Esophagus squamous epithelium (tissue), 5 donors: ENCODE measurements at places on chromosomes 6 and 20.

- DNase-seq, result no peak
Observed at GRCh38 chr6:161111261-161111660, 119.7 kb downstream of the MAP3K4 start.

- DNase-seq, result no peak
Observed at GRCh38 chr6:141587482-141588266, 545.1 kb upstream of the GJE1 start.

DNA sequence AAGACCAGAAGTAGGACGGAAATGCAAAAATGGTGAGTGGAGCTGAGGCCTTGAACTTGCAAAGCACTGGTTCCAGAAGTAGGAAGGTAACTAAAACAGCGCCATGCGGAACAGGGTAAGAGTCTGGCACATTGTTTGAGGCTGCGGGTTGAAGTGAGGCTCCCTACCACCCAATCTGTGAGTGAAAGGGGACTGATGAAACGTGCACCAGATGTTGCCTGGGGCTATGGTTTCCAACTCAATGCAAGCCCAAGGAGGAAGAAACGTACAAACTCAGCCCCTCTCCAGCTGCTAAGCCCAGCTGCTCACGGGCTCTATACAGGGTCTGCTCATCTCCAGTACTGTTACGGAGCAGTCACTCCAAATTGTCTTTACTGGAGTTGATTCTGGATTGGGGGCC lies 68.7 kb upstream of the KCNK16 start:
- DNase-seq, result no peak

DNA sequence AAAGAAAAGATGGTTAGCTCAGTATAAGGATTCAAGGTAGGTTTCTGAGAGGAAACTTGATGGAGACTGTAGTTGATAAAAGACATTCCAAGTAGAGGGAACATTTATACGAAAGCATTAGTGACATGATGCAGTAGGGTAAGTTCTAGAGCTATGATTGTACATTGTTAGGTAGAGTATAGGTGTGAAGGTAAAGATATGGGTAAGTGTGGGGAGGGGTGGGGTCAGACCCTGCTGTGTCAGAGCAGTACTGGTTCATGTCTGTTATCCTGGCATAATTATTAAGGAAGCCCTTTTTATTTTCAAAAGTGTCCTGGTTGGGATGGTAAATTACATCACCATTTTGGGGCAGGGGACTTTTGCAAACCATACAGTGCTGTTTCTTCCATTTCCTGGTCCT lies 635.8 kb downstream of the COL12A1 start:
- DNase-seq, result no peak

- no peak for DNase-seq
Observed at GRCh38 chr6:21744331-21744730, 150.8 kb downstream of the SOX4 start.

GRCh38 chr6:14742171-14742570 lies 503.7 kb upstream of the JARID2 start:
- DNase-seq, result no peak

- DNase-seq, result no peak
Observed at GRCh38 chr6:73657201-73657600, 3.4 kb upstream of the SLC17A5 start.

- DNase-seq, result no peak
Observed at GRCh38 chr20:3629893-3630292, 33.3 kb downstream of the GFRA4 start.

- no peak for DNase-seq
Observed at GRCh38 chr6:138089325-138089724, 17.9 kb downstream of the PERP start.

DNA sequence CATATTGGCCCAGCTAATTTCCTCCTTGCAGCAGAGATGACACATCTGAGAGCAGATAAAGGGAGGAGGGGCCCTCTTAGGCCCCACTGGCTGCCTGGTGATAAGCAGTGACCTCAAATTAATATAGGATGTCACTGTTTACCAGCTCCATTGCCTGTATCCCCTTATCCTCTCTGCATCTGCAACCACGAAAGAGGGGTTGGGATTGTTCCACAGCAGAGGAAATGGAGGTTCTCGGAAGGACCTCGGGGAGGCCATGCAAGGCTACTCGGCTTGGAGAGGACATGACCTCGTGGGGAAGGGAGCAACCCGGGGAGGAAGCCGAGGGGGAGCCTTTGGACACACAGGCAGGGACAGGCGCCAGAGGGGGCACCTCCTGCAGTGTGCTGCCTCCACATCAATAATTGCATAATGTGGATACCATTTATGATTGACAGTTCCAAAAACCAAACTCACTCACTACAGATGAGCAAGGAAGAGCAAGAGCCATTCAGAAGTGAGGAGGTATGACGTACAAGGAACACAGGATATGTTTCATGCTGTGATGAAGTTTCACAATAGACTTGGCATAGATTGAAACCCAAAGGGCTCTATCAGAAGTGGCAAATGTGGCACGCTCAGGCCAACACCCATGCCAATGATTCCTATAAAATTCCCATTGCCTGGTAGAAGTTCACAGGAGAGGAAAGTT lies 177.2 kb upstream of the RNF24 start:
- DNase-seq, result no peak

DNA sequence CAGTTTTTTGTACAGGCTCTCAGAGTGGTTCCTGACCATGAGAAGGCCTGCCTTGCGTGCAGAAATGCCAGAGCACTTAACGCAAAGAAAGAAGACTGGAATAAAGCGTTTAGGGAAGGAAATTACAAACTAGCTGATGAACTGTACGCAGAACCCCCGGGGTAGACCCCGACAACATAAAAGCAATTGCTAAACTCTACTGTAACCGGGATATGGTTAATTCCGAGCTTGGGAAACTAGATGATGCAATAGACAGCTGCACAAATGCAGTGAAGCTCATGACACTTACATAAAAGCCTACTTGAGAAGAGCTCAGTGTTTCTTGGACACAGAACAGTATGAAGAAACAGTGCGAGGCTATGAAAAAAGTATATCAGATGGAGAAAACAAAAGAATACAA lies 35.7 kb downstream of the CITED2 start:
- no peak for DNase-seq

DNA sequence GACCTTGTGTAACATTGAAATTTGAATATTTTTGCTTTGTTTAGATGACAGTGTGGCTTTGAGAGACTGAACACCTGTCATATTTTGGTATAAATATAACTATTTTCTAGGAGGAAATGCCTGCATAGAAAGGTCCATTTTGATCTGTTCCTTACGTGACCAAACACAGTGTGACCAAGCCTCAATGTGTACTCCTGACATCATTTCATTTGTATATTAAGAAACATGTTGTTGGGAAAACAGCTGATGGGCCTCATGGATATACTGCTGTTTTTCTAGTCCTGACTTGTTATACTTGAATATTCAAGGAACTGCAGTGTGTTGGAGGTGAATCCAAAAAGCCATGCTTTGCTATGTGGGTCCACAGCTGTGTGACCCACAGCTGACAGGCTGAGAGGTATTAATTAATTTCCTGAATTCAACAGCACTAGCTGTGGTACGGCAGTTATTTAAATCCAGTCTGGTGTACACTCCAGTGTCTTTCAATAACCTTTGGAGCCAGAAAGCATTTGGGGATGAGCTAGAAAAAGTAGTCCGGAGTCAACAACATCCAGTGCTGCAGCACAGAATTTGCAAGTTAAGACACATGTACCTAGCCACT lies 18.9 kb downstream of the NCOA7 start:
- DNase-seq, result no peak

DNA sequence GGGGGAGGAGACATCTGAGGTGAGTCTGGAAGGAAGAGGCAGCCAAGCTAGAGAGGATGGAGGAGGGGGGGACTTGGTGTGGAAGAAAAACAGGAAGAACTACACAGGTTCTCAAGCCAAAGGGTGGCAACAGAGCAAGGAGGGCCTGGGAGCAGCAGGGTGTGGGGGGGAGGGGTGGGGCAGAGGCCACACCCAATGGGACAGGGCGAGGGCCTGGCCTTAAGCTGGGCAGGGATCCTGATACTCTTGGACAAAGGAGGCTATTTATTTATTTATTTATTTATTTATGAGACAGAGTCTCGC lies 359.0 kb downstream of the ZFAND3 start:
- DNase-seq, result no peak

- DNase-seq, result no peak
Observed at GRCh38 chr6:83928286-83928685, 68.8 kb downstream of the CYB5R4 start.

- DNase-seq, result no peak
Observed at GRCh38 chr6:159535656-159536350, 157.2 kb downstream of the SOD2 start.

GRCh38 chr6:76774781-76775384 lies 688.4 kb downstream of the HTR1B start:
- no peak for DNase-seq

GRCh38 chr6:21325201-21325856 lies 268.2 kb upstream of the SOX4 start:
- DNase-seq, result no peak

- DNase-seq, result no peak
Observed at GRCh38 chr20:1154691-1155090, 30.1 kb downstream of the TMEM74B start.

DNA sequence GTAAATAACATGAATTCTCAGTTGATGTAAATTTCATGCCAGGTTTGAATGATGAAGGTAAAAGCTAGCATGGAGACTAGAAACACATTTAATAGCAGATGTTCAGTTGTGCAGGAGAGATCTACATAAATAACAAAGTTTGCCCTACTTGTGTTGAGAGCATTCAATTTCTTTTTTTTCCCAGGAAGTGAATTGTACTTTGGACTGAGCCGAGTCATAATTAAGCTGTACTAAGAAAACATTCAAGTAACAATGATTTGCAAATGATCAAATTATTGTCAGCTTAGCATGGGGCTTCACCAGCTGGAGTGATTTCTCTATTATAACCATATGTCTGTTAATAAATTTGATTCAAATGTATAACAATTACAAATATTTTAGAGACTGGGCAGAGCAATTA lies 893.5 kb upstream of the MAP3K7 start:
- no peak for DNase-seq

- no peak for DNase-seq
Observed at GRCh38 chr6:26056583-26057350, 30.5 kb upstream of the HFE start.

DNA sequence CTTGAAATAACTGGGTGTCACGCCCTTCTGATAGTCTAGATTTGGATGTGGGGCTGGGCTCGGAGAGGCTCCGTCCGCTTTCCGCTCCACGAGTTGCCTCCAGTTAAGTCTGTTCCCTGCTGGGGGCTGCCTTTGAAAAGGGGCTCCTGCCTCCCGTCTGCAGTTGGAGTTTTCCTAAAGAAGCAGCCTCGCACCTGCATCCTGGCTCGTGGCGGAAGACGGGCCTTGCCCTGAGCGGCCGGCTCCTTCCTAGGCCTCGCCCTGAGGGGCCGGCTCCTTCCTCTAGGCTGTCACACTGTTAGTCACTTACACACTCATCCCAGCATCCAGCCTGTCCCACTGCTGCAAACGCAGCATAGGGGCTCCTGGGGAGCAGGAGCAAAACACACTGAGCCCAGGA lies 74.4 kb downstream of the SMOC2 start:
- no peak for DNase-seq

GRCh38 chr6:18395177-18395855 lies 8.2 kb downstream of the RNF144B start:
- DNase-seq, result no peak

GRCh38 chr20:62742979-62743776 lies 34.5 kb downstream of the NTSR1 start:
- DNase-seq, result no peak

DNA sequence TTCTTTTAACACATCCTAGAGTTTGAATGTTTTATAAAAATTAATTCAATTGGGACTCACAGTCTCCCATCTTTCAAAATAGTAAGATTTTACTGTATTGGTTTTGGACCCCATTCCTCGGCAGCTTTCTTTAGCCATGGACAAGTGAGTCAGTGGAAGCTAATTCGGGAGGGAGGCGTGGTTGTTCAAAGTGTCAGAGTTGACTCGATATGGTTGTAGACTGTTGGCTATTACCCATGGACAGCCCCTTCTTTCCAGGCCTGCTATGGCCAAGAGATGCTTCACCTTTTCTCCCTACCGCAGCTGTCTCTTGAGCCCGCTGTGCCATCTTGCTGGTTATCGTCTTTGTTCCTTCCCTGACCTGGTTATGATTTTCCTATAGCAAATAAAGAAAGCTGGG lies 243.0 kb downstream of the CD83 start:
- no peak for DNase-seq

DNA sequence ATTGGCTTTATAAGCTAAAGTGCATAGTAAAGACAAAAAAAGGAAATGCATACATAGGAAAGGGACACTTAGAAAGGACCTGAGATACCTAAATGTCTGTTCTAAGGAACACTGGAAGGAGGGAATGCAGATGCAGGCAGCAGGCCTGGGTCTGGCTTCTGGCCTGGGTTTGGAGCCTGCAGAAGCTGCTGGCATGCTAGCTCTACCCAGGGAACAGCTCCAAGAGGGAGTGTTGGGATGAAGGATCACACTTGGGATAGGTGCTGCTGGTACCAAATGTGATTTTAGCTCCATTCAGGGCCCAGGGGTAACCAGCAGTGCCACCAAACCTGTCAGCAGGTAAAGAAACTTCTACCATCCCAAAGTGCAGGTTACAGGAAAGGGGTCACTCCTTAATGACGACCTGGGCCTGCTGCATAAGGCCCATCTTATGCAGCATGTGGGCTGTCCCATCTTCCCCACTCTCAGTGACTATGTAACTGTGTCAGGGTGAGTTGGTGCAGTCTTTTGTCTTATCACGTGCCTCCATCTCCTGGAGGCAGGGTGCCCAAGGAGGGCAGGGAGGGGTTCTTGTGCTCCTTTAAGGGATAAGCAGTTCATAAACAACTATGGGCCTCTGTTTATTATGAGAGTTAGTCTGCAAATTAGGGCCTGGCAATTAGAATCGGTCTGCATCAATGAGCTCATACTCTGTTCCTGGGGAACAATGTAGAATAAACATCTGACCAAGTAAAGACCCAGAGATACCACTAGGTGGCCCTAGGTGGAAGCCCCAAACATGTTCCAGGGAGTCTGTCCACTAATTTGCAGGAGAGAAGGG lies 26.9 kb downstream of the DDX27 start:
- no peak for DNase-seq

DNA sequence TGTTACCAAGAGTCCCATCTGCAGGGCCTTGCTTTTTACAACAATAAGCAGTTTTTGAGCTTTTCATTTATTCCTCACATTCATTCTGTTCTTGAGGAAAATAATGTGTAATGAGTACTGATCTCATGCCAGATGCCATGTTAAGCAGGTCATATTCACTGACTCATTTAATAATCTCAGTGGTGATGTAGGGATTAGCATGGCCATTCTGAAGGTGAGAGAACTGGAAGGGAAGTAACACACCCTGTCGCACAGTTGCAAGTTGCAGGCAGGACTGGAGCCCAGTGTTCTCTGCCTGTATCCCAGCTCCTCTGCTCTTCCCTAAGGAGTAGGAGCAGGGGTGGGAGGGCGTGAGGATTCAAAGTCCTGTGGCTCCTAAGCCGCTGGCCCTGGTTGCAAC lies 5.6 kb downstream of the PCIF1 start:
- DNase-seq, result no peak
